ENCODE measurements at places on chromosomes 7 and 10.

- no peak for DNase-seq
Measured at GRCh38 chr10:60606343-60607080, 171.8 kb upstream of the CDK1 start.

GRCh38 chr7:140058517-140058916 is 4.2 kb downstream of the PARP12 start:
- DNase-seq: no peak

DNA sequence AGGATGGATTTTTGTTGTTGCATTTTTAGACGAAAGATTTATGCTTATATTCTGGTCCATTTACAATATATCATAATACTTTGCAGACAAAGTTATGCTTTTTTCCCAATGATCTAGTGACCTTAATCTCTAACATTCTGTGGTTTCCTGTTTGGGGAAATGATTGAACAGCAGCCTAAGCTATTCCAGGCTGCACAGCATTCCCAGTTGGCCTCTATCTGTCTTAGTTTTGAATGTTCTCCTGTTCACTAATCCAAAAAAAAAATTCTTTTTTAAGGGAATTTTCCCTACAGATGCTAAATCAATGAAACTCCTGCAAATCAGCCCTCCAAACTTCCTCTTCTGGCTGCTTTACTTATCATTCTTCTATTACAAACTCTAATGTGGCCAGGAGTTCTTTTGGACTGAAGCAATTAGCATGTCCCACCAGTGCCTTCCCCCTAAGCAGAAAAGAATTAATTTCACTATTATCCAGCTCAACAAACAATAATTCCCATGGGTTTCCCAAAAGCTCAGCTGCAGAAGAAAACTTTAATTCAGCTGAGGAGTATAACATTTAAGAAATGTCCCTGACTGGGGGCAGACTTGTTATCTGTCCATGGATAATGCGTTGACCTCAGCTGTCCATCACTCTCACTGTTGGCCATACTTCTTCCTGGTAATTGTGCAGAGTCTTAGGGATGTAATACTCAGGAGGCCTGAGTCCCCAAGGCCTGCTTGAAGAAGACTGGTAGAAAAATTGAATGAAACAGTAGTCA is 81.9 kb upstream of the TRIL start:
- no peak for DNase-seq

DNA sequence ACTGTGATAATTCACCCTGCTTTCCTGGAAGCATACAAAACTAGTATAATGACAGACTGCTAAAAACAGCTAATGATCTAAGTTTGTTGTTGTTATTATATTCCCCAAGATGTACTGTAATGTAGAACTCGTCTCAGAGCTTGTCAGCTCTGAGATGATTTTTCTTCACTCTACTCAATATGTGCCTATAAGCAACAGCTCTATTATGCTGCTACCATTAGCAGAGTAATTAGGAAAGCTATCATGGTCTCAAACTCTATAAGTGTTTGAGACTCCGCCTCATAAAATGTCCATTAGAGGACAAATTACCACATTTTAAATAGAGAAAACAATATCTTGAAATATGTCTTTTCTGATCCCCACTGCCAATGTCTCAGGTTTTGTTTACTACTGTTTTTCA is 476.5 kb upstream of the PCDH15 start:
- DNase-seq: no peak

GRCh38 chr7:101093906-101094305 is 8.6 kb downstream of the TRIM56 start:
- DNase-seq: no peak

GRCh38 chr7:134200970-134201369 is 73.8 kb downstream of the LRGUK start:
- DNase-seq: no peak

- DNase-seq: peak; percentile 18
Measured at GRCh38 chr7:2003451-2003930, 229.3 kb downstream of the MAD1L1 start.

GRCh38 chr7:112001091-112001826 is 204.9 kb downstream of the DOCK4 start:
- DNase-seq: no peak

DNA sequence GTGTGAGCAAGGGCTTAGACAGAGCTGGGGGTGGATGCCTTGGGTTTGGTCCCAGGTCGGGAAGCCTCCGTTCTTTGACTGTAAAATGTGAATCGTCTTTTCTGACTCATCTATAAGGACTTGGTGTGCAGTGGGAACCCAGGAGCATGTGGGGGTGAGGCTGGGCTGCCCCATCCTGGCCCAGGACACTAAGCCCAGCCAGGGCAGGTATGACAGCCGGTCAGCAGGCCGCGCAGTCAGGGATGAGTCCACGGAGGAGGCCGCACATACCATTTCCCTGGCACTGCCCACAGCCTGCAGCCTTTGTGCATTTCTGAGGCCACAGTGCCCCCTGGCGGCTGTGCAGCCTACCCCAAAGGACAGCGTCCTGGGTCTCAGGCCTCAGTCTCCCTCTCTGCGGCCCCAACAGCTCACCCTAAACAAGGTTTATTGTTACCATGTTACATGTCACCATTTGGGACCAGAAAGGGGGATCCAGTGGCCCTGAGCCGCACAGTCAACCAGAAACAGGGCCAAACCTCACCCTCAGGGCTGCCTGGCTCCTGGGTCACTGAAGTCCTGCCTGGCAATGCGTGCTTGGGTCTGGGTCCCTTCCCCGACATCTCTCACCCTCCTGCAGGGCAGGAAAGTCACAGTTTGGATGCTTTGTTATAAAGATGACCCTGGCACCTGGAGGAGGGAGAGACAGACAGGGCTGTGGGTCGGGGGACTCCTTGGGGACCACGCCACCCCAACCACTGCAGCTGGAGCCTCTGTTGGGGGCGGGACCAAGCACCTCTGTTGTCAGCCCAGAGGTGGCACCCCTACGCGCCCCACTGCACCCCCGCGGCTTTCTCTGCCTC is 14.4 kb upstream of the SH2B2 start:
- peak; percentile 78 for DNase-seq

DNA sequence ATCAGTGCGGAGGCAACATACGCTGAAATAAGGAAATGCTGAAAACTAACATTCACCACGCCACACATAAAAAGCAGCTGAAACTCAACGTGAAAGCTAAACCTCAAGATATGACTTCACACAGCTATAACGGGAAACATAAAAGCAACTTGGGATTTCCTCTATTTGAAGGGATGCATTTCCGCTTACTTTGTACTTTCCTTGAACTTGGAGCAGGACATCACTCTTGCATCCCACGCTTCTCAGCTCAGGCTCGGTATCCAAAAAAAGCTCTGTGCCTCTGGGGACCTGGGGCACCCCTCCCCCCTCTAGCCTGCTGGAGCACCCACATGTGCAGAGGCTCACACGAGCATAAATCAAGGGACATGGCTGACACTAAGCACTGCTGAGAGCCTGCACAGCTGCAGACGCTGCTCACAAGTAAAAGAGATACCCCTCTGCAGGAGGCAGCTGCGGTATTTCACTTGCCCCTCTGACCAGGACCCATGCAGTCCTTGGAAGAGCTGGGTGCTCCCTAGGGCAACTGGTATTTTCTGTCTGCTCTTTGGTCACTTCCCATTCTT is 34.2 kb downstream of the PARD3 start:
- DNase-seq: peak; percentile 82

- peak; percentile 52 for DNase-seq
Measured at GRCh38 chr7:101308245-101309085, 13.1 kb downstream of the IFT22 start.

GRCh38 chr10:95674643-95675042 is 18.1 kb upstream of the ALDH18A1 start:
- no peak for DNase-seq

GRCh38 chr10:132332433-132332754 is 401 bp downstream of the LRRC27 start:
- DNase-seq: no peak

- no peak for DNase-seq
Measured at GRCh38 chr7:18290865-18291264, 204.7 kb upstream of the HDAC9 start.

DNA sequence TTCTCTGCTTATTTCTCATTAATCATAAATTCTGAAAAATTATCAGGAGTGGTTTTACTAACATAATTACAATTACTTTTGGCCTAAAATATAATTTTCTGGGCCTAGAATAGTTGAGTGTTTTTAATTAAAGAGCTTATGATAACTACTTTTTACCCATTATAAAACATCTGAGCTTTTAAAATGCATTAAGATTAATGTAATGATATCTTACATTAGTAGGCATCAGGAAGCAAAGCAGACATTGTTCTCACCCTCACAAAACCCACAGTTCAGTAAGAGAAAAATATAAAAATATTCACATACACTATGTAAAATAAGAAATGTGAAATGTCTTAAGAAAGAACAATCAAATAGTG is 443.7 kb upstream of the SEMA3A start:
- no peak for DNase-seq

- no peak for DNase-seq
Measured at GRCh38 chr10:119602241-119603095, 5.7 kb upstream of the TIAL1 start.

DNA sequence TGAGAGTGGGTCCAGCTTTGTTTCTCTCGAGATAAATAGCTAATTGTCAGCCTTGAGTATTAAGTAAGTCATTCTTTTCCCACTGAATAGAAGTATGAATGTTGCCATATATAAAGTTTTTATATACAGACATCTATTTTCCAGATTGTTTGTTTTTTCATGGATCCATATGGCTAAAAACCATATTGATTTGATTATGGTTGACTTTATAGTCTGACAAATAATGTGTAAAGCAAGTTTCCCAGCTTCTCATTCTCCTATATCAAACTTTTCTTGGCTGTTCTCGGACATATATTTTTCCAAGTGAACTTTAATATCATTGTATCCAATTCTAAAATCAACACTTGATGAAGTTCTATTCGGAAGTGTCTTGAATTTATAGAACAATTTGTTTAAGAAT is 352.4 kb upstream of the MEOX2 start:
- no peak for DNase-seq

GRCh38 chr10:112359606-112360307 is 14.2 kb upstream of the ACSL5 start:
- DNase-seq: no peak
